ENCODE measurements at places on chromosomes 12 and 14.

- peaks cover 5% of the 10 kb centered on the region for H3K4me1 ChIP-seq
- no peak overlapping the region for H3K27ac ChIP-seq
- H3K36me3 ChIP-seq, result no peaks in the 10 kb centered on the region
- DNase-seq, result no peak
These were observed 183.9 kb downstream of the CACNA1C start for GRCh38 chr12:2236506-2237294.

DNA sequence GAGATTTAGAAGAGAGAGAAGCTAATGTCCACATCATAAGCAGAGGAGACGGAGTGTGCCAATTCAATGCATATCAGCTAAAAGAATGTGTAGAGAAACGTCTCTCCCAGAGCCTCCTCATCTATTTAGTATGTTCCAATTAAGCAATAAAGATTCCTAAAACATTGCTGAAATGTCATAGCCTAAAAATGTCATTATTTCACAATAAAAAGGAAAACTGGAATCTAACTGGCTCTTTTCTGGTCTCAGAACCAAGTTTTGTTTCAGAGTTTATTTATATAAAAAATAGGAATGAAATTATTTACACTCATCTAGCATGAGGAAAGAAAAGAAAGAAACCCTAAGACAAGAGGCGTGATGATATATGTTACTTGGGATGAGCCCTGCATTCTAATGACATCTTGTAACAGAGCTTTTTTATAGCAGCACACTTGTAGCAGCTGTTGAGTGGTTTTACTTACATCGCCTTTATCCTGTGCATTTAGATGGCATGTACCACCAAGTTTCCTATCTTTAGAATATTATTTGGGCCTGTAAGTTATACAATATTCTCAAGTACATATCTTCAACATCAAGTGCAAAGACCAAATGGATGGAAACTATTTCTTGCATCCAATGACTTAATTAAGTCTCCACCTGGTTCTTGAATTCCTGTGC, 266.3 kb upstream of the PRKD1 start:
- no peaks in the 10 kb centered on the region for H3K27me3 ChIP-seq
- no peak overlapping the region for H3K4me3 ChIP-seq
- DNase-seq, result no peak

DNA sequence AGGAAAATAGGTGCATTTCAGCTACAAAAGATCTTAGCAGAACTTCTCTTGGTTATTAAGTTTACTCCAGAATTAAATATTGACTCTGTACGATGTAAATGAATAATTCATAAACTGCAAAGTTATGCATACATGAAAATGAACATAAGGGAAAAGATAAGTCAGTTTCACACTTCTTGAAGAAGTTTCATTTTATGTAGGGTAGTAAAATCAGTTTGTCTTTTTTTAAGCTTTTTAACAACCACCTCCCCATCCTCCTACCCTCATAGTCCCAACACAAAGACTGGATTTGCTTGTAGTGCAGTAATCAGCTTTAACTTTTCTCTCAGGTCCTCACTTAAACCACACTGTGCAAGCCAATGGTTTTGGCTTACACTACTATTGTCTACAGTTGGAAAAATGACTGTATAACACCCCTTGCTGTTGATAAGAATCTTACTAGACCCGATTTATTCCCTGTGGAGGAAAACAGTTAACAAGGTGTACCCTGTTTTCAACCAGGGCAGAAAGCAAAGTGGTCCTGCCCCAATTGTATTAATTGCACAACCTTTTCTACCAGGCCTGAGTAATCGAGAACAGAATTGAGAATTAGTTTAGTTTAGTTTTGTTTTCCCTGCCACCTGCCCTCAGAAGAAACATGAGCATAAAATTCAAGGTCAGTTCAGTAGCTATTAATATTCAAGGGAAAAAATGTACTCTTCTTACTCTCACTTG, 44.1 kb downstream of the NIN start:
- no peak for DNase-seq
- peaks cover 9% of the 10 kb centered on the region for H3K36me3 ChIP-seq
- no peak overlapping the region for H3K4me3 ChIP-seq

- no peaks in the 10 kb centered on the region for H3K36me3 ChIP-seq
- no peaks in the 10 kb centered on the region for H3K4me1 ChIP-seq
- H3K27me3 ChIP-seq, result no peaks in the 10 kb centered on the region
- DNase-seq, result no peak
These were observed 260.1 kb upstream of the OR4E1 start for GRCh38 chr14:21933681-21934080.

All from ascending aorta (tissue), 2 donors.